Activated T-cell treated with anti-CD3 and anti-CD28 coated beads for 4 hours (primary cell): ENCODE measurements at places on chromosomes 11 and 22.

- no peak for DNase-seq
Measured at GRCh38 chr11:67264877-67265632, 1.2 kb upstream of the GRK2 start.

GRCh38 chr11:117062498-117062897 is 35.7 kb downstream of the SIK3 start:
- DNase-seq: no peak

DNA sequence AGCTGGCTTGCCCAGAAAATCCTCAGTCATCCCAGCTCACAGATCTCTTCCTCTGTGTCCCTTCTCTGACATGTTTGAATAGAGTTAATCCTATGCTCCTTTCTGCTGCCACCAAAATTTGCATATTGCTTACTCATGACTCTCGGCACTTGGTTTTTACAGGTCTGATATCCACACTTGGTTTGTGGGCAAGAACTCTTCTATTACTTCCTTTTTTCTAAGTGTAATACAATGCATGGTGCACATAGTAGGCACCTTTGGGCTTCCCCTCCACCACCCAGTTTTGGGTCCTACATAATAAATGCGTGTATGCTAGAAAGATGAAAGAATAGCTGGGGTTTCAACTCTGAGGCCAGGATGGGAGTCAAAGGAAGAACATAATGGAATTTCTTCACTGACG is 69.7 kb upstream of the GRK3 start:
- DNase-seq: no peak

GRCh38 chr22:20998411-20999336 is 3.2 kb downstream of the THAP7 start:
- no peak for DNase-seq

- no peak for DNase-seq
Measured at GRCh38 chr11:13465909-13466371, 2.9 kb upstream of the BTBD10 start.

DNA sequence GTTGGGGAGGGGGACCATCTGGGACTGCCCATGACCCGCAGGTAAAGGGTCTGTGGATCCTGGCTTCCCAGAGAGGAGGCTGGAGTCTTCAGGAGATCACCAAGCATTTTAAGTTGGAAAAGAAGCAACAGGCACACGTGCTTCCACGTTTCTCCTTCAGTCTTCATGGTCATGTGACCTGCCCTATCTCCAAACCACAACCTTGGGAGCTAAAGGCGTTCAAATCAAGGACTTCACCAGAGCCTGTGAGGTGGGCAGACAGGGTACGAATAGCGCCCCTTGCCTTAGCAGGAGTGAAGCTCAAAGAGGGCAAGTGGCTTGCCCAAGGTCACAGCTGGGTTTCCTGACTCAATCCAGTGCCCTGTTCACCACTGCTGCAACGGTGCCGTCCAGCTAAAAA is 6.7 kb downstream of the TMEM184B start:
- DNase-seq: no peak

- DNase-seq: no peak
Measured at GRCh38 chr11:112662554-112662953, 298.7 kb upstream of the NCAM1 start.

GRCh38 chr11:60530454-60531100 is 15.4 kb downstream of the MS4A13 start:
- no peak for DNase-seq

DNA sequence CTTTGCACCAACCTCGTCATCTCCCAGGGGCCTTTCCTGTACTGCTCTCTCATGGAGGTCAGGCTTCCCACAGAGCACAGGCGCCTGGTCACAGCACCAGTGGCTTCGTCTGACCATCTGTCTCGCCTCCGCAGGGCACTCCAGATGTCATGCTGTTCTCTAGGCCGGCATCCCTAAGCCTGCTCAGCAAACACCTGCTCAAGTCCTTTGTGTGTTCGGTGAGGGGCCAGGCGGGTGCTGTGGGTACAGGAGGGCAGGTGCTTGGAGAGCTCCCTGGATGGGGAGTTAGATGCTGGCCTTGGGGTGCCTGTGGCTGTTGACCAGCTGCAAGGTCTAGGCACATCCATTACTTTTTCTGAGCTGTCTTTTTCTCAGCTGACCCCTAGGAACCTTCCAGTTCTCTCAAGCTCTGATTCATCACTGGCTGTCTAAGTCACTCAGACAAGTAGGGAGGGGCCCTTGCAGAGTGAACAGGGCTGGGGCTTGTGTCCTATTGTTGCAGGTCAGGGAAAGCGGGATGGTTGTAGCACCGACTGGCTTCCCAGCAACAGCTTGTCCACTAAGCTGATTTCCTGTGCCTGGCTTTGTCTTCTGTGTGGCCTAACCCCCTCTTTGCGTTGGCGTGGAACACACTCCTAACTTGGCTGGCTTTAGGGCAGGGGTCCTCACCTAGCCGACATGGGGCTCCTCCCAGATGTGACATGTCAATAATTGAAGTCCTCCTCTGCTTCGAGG is 9.2 kb downstream of the CLDN5 start:
- DNase-seq: no peak

DNA sequence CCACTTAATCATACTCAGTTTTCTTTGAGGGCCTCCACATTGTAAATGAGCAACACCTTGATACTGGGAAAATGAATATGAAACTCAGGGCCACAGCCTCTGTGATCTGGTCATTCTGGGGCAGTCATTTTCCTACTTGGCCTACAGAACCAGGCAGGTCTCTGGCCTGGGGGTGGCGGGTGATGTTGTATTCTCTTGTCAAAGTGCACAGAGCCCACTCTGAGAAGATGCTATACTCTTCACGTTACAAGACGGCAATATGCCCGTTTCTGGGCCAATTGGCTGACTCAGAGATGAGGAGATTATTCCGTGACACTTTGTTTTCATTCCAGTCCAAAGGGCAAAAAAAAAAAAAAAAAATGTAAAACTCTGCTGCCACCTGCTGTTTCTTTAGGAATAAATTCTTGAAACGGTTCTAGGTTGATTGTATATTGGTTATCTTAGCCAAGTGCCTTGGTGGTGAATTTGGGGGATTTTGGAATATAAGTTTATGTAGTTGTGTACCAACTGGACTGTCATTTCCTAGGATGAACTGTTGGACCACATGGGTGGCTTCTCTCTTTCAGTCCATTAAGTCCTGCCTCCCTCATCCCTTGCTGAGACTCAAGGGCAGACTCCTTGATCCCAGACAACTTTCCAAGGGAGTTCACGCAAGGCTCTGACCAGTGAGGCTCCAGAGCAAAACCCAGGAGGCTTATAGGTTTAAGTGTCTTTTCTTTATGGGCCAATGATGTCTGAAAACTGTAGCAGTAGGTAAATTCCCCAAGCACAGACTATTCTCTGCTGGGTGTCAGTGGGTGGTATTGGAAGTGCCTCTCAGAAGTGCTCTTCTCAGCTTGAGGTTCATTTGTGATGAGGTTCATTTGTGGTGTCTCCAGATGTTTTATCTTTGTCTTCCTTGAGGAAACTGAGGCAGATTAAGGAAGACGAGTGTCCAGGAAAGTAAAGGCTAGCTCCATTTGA is 18.2 kb downstream of the ADM start:
- DNase-seq: peak; percentile 58

DNA sequence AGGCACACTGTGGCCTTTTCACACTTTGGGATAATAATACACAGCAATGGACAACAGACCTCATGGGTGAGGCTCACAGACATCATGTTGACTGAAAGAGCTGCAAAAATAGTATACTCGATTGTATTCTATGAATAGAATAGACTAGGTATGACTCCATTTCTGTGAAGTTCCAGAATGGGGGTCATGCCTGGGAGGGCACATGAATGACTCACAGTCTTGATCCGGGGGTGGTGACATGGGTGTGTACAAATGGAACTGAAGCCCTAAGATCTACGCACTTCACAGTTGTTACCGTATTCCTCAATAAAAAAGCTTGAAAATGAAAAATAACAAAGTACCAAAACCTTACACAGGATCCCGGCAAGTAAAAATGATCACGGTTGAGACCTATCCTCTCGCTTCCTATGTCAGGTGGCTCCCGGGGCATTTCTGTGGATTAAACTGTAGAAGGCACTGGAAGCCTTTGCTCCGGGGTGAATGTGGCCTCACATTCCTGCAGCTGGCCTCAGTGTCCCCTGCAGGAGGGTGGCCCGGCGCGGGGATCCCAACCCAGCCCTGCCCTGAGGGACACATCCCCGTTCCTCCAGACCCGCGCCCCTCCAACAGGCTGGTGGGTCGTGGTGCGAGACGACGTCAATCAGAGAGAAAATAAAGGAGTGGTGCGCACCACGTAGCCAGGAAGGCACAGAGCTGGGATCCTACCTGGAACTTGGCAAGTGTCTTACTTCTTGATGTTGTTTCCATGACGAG is 75.9 kb downstream of the NECTIN1 start:
- DNase-seq: no peak

DNA sequence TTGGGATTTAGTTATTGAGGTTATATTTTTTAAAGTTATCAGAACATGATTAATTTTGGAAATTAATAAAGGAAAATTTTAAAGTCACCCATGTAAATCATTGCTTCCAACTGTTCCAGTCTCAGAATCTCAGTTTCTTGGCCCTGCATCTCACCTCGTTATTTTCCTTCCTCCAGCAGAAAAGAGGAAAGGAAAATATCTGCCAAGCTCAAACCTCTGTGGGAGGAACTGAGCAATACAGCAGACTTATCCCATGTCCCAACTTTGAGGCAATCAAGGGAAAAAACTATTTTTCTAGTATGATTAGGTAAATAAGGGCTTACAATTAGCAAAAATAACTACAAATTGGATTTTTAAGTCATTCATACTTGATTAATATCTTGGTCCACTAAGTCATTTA is 30.1 kb downstream of the ELMOD1 start:
- no peak for DNase-seq

DNA sequence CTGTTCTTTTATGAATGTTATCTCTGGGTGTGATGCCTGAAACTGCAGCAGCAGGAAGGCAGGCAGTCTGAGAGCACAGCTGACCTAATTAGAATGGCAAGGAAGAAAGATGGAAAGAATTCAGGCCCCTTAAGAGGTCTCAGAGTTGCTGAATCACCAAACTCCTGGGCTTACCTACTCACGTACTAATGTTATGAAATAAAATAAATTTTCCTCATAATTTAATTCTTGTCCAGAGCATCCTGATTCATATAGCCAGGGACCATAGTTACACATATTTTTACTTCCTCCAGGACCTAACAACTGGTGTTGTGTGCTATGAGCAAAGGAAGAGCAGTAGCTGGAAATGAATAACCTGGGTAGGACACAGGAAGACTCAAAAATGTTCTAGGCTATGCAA is 41.9 kb downstream of the SNX19 start:
- no peak for DNase-seq

- DNase-seq: no peak
Measured at GRCh38 chr11:2997406-2997805, 5.3 kb upstream of the NAP1L4 start.

DNA sequence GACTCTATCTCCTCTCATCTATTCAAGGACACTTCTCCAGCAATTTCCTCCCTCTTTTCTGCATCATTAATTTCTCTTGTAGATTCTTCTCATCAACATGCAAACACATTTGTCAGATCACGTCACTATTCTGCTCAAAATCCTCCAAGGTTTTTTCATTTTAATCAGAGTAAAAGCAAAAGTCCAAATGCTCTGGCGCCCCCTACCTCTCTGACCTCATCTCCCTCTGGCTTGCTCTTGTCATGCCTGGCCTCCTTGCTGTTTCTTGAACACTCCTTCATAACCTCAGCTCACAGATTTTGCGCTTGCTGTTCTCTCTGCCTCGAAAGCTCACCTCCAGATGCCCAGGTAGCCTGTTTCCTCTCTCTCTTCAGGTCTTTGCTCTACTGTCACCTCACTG is 22.4 kb downstream of the RTCB start:
- DNase-seq: no peak

GRCh38 chr11:19276859-19277808 is 36.4 kb upstream of the E2F8 start:
- DNase-seq: no peak

GRCh38 chr11:41666951-41667653 is 207.7 kb upstream of the LRRC4C start:
- no peak for DNase-seq

DNA sequence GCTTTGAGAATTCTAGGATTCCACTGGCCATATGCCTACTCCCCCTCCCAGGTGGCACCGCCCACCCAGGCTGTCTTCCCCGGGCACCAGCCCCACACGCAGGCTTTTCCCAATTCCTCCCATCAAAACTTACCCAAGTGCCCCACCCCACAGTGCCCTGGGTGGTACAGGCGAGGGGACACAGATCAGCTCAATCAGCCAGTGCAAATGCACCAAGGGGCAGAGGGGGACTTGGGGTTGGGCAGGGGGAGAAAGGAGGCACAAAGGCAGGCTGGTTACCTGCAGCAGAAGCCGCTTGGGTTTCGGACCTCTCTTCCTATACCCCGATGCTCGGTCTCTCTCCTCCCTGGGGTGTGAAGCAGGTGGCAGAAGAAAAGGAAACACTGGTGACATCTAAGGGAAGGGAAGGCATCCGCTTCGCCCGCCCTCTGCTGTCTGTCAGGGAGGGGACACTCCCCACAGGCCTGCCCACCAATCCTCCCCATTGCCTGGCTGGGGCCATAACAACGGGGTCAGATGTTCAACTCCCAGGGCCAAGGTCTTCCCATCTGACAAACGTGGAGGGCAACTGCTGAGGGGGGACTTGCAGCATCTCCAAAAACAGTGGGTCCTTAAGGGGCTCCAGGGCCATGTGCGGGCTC is 14.0 kb downstream of the CBX7 start:
- DNase-seq: no peak

- DNase-seq: no peak
Measured at GRCh38 chr11:93256623-93257022, 58.8 kb upstream of the SLC36A4 start.

DNA sequence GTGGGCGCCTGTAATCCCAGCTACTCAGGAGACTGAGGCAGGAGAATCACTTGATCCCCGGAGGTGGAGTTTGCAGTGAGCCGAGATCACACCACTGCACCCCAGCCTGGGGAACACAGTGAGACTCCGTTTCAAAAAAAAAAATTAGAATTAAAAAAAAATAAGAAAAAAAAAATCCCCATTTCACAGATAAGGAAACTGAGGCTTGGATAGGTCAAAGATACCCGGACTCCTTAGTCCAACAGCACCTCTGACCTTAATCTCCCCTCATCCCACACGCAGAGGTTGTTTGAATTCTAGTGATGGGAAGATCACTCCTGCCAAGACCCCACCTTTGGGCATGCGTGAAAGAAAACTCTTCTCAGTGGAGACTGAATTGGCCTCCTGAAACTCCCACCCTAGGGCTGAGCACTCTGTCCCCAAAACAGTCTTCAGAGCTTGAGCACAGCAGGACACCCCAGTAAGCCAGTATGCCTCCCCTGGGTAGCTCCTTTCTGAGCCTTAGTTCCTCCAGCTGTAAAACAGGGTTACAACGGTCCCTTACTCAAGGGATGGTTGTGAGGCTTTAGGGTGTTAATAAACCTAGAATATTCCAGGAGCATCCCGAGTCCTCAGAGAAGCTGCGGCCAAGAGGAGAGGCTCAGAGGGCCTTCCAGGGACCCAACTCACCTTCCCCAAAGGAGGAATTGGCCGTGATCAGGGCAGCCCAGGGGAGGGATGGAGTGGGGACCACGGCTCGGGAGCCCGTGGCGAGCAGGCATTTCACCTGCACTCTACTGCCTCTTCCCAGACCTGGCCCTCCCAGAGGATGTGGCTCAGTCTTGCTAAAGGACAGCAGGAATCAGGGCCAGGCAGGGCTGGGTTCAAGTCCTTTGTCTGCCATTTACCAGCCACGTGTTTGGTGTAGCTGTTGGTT is 73.3 kb downstream of the NFAM1 start:
- no peak for DNase-seq

- DNase-seq: no peak
Measured at GRCh38 chr22:38569181-38569971, 607 bp downstream of the DMC1 start.

- DNase-seq: no peak
Measured at GRCh38 chr11:127890030-127890615, 697.2 kb downstream of the ETS1 start.
